SK-N-SH (cell line): ENCODE measurements at places on chromosomes 4 and X. TPM values are rescaled to one million over a fixed set of nuclear protein-coding genes. Genes with fewer than 3 reads are reported as not detected.

- no peak overlapping the region for H3K4me3 ChIP-seq
- no peak overlapping the region for H3K27ac ChIP-seq
- peaks cover 5% of the 10 kb centered on the region; the same call in 1 of the 2 replicates for H3K4me1 ChIP-seq
- DNase-seq: no peak
These were observed 7.3 kb downstream of the PGK1 start for GRCh38 chrX:78111140-78111931.

GRCh38 chr4:64271601-64272081, 137.6 kb downstream of the TECRL start:
- DNase-seq: no peak
- no peaks in the 10 kb centered on the region for H3K4me1 ChIP-seq
- H3K36me3 ChIP-seq: no peaks in the 10 kb centered on the region
- no peak overlapping the region for H3K27ac ChIP-seq

DNA sequence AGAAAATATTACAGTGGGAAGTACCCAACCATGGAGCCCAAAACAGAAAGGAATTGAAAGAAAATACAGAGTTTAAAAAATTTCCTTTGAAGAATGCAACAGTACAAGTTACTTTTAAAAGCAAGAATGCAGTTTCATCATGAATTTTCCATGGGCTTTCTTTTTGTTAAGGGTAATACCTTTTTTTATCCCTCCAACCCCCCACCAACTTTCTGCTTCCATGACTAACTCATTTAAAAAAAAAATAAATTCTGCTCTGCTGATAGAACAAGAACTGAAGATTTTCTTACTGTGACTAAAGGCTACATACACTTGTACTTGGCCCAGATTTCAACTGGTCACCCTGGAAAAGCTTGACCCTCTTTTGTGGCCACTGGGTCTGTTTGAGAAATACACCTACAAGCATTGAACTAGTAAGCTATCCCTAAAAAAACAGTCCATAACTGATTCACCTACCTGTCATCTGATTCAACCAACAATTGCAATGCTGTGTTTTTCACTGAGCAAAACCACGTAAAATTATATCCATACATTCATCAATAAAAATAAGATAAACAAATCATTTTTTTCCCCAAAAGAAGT, 214.2 kb downstream of the NSUN7 start:
- H3K36me3 ChIP-seq: peaks cover 8% of the 10 kb centered on the region
- H3K27ac ChIP-seq: peak overlapping the region; percentile 24; the same call in 1 of the 2 replicates
- DNase-seq: no peak
- H3K4me3 ChIP-seq: no peak overlapping the region
- no peaks in the 10 kb centered on the region for H3K27me3 ChIP-seq
- 0 out of 2 replicates have a peak, but pooled peaks cover 5% of the 10 kb centered on the region for H3K4me1 ChIP-seq

- no peaks in the 10 kb centered on the region; the same call in 1 of the 2 replicates for H3K4me1 ChIP-seq
- no peak for DNase-seq
- H3K27ac ChIP-seq: no peak overlapping the region
- H3K36me3 ChIP-seq: no peaks in the 10 kb centered on the region
These were observed 63.7 kb downstream of the C4orf51 start for GRCh38 chr4:145743641-145744040.

DNA sequence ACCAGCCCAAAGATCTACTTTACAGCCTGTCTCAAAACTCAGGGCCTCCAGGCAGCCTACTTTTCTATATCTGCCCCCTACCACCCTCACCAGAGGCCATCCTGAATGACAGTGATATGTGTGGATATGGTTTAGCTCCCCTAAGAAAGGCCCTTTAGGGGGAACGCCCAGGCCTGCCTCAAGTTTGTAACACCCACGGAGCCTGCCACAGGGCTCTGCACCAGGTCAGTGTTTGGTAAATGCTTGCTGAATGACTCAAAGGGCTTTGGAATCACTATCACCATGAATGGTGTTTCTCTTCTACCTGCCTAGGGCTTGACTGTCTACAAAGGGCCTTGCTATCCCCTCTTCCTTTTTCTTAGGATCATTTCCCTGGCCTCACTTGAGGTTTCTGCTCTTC, 11.3 kb upstream of the LONRF3 start:
- DNase-seq: no peak
- H3K4me1 ChIP-seq: no peaks in the 10 kb centered on the region
- no peaks in the 10 kb centered on the region for H3K36me3 ChIP-seq
- no peak overlapping the region for H3K4me3 ChIP-seq

GRCh38 chr4:37924946-37925345, 34.1 kb downstream of the TBC1D1 start:
- peaks cover 20% of the 10 kb centered on the region for H3K27me3 ChIP-seq
- no peak overlapping the region for H3K4me3 ChIP-seq
- no peaks in the 10 kb centered on the region for H3K36me3 ChIP-seq

GRCh38 chrX:31071262-31071661, 579 bp downstream of the FTHL17 start:
- DNase-seq: no peak
- no peaks in the 10 kb centered on the region for H3K36me3 ChIP-seq
- no peak overlapping the region for H3K27ac ChIP-seq
- no peaks in the 10 kb centered on the region for H3K27me3 ChIP-seq
- no peaks in the 10 kb centered on the region for H3K4me1 ChIP-seq
- H3K4me3 ChIP-seq: no peak overlapping the region

GRCh38 chrX:27085346-27085745, 377.8 kb downstream of the PPP4R3C start:
- H3K4me1 ChIP-seq: no peaks in the 10 kb centered on the region
- H3K4me3 ChIP-seq: no peak overlapping the region

- H3K27me3 ChIP-seq: no peaks in the 10 kb centered on the region
- H3K27ac ChIP-seq: peak overlapping the region; percentile 72
- H3K36me3 ChIP-seq: no peaks in the 10 kb centered on the region
- no peaks in the 10 kb centered on the region for H3K4me1 ChIP-seq
- H3K4me3 ChIP-seq: no peak overlapping the region
These were observed 848.6 kb upstream of the PABPC4L start for GRCh38 chr4:135050086-135050717.

- peaks cover 38% of the 10 kb centered on the region for H3K36me3 ChIP-seq
- no peak for DNase-seq
- H3K4me1 ChIP-seq: no peaks in the 10 kb centered on the region; the same call in 1 of the 2 replicates
- H3K4me3 ChIP-seq: no peak overlapping the region
- H3K27ac ChIP-seq: no peak overlapping the region
- H3K27me3 ChIP-seq: no peaks in the 10 kb centered on the region
These were observed 28.7 kb downstream of the SEC24B start for GRCh38 chr4:109462297-109462696.

DNA sequence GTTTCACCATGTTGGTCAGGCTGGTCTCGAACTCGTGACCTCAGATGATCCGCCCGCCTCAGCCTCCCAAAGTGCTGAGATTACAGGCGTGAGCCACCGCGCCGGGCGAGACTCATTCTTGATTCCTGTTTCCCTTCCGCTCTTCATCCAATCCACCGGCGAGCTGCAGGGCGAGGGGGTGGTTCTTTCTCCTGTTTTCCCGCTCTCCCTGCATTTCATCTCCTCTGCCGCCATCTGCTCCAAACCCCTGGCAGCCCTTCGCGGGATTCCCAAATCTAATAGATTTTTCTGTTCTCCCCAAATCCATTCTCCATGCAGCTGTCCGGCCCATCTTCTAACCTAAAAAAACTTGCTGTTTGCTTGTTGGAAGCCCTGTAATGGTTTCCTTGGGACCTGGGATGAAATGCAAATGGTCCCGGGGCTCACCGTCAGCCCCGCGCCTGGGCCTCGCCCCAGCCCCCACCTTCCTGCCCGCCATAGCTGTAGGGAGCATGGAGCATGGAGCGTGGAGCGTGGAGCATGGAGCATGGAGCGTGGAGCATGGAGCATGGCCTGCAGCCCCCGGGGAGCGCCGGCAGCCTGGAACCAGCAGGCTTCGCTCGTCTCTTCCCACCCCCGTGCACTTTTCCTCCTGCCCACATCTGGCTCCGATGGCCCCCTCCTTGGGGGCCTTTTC, 1.1 kb downstream of the ZFP42 start:
- no peak for DNase-seq
- H3K27me3 ChIP-seq: no peaks in the 10 kb centered on the region
- H3K4me3 ChIP-seq: no peak overlapping the region
- H3K4me1 ChIP-seq: no peaks in the 10 kb centered on the region
- H3K36me3 ChIP-seq: no peaks in the 10 kb centered on the region
- H3K27ac ChIP-seq: no peak overlapping the region

GRCh38 chrX:9493936-9494335, 29.1 kb downstream of the TBL1X start:
- no peaks in the 10 kb centered on the region for H3K27me3 ChIP-seq
- no peak overlapping the region for H3K4me3 ChIP-seq
- no peaks in the 10 kb centered on the region for H3K36me3 ChIP-seq
- DNase-seq: no peak

DNA sequence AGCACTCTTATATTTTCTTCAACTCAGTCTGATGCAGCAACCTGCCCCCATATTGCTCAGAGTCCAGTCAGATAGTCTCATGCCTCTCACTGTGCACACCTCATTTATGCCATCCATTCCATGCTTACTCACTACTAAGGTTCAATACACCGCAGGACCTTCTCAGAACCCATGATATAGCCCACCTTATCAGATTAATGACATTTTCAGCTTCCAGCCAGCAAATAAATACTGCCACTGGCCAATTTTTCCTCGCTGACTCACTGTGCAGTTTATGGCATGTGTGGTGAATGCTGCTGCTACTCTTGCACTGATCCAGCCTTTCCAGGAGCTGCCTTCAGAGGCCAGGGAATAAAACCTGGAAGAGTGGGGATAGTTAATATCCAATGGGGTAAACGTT, 380.6 kb upstream of the SPOCK3 start:
- no peaks in the 10 kb centered on the region for H3K4me1 ChIP-seq
- DNase-seq: no peak
- no peak overlapping the region for H3K4me3 ChIP-seq
- H3K27ac ChIP-seq: no peak overlapping the region
- H3K27me3 ChIP-seq: no peaks in the 10 kb centered on the region
- H3K36me3 ChIP-seq: no peaks in the 10 kb centered on the region

DNA sequence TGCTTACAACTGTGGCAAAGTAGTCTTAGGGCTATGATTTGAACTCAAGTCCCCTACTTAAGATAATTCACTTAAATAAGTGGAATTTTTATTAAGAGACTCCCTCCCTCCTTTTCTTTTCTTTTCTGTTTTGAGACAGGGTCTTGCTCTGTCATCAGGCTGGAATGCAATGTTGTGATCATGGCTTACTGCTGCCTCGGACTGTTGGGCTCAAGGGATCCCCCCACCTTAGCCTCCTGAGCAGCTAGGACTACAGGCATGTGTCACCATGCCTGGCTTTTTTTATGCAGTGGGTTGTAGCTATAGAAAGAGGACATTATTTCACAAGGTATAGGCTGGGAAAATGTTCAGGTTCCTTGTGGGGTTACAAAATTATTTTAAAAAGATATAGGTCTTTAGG, 19.2 kb downstream of the DIAPH2 start:
- H3K27ac ChIP-seq: no peak overlapping the region
- no peaks in the 10 kb centered on the region for H3K4me1 ChIP-seq
- H3K27me3 ChIP-seq: no peaks in the 10 kb centered on the region
- H3K36me3 ChIP-seq: no peaks in the 10 kb centered on the region
- no peak for DNase-seq
- H3K4me3 ChIP-seq: no peak overlapping the region

GRCh38 chrX:3627594-3627993, 85.9 kb downstream of the PRKX start:
- no peaks in the 10 kb centered on the region for H3K36me3 ChIP-seq
- H3K27me3 ChIP-seq: no peaks in the 10 kb centered on the region
- H3K27ac ChIP-seq: no peak overlapping the region
- no peak for DNase-seq
- no peak overlapping the region for H3K4me3 ChIP-seq

DNA sequence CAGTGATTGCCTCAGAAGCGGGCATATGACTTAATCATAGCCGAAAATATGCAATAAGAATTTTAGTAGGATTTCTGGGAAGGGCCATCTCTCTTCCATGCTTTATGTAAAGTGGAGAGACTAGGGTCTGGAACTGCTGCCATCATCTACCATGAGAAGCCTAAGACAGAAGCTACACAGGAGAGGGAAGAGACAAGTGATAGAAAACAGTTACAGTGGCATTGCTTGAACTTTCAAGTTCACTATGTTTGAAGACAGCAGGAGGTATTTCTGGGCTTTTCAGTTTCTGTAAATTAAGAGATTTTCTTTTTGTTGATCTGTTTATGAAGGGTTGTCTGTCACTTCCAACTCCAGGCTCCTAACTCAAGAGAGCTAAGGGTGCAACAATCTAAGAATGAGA, 62.5 kb downstream of the ZNF330 start:
- no peaks in the 10 kb centered on the region for H3K36me3 ChIP-seq
- DNase-seq: no peak
- no peaks in the 10 kb centered on the region for H3K27me3 ChIP-seq
- no peak overlapping the region for H3K27ac ChIP-seq
- H3K4me3 ChIP-seq: no peak overlapping the region
- H3K4me1 ChIP-seq: no peaks in the 10 kb centered on the region

GRCh38 chr4:77776182-77777134, 42.7 kb downstream of the CNOT6L start:
- H3K4me3 ChIP-seq: no peak overlapping the region; the same call in 1 of the 2 replicates
- peak overlapping the region; percentile 84 for H3K27ac ChIP-seq
- peak; percentile 50 for DNase-seq
- H3K4me1 ChIP-seq: no peaks in the 10 kb centered on the region
- H3K36me3 ChIP-seq: peaks cover 21% of the 10 kb centered on the region

The HTRA3 gene
- 0.05 TPM in 1 of 2 replicates, not detected in the other for polyA plus RNA-seq

The PSAPL1 gene
- polyA plus RNA-seq: 0.02 and 0.03 TPM in 2 replicates

The UBQLN2 gene
- 10.7 and 13.0 TPM in 2 replicates for polyA plus RNA-seq

The PLAC8 gene
- polyA plus RNA-seq: 11.2 and 11.3 TPM in 2 replicates

The DNAAF6 gene
- not detected in 2 replicates for polyA plus RNA-seq

The SSX4B gene
- polyA plus RNA-seq: not detected in 2 replicates

The BMPR1B gene
- polyA plus RNA-seq: 0.16 and 0.26 TPM in 2 replicates

The PARM1 gene
- not detected in 2 replicates for polyA plus RNA-seq

The UGT2B11 gene
- polyA plus RNA-seq: not detected in 2 replicates
